ENCODE measurements at places on chromosomes 12 and 14.

DNA sequence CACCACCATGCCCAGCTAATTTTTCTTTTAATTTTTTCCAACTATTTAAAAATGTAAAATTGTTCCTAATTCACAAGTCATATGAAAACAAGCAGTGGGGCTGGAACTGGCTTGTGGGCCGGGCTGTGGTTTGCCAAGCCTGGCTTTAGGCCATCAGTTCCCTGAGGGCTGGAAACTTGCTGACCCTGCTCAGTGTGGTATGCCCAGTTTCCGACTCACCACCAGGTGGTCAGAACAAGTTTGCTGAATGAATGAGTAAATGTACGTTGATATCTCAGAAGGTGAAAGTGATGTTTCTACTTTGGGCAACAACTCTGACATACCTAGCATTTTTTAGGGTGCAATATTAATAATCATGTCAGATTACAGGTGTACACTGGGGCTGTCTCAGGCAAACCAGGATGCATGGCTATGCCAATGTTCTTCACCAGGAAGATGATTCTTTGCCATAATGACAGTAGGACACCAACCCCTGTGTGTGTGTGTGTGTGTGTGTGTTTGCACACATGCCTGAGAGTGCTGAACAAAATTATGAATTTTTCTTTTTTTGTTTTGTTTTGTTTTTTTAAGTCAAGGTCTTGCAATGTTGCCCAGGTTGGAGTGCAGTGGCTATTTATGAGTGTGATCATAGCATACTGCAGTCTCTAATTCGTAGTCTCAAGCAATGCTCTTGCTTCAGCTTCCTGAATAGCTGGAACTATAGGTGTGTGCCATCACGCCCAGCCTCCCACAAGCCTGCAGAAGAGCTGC lies 106.1 kb downstream of the PTPN11 start:
- peak; percentile 9 for DNase-seq

- no peak for DNase-seq
Measured at GRCh38 chr14:104296388-104297312, 158.3 kb downstream of the KIF26A start.

DNA sequence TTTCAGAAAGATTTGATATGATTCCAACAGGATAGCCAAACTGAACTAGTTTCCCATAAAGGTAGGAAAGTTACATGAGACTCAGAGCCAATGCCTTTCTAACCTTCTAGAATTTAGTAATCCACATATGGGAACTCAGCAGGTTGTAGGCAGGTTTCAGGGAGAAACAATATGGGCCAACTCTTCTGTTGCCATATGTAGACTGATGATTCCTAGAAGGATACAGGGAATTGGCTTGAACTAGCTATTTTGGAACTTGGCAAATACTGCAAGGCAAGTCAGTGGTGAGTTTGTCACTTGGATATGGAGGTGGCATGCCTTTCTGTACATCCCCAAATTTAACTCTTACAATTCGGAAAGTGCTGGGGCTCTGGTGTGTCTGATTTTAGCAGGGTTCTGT lies 15.5 kb downstream of the SUDS3 start:
- no peak for DNase-seq

DNA sequence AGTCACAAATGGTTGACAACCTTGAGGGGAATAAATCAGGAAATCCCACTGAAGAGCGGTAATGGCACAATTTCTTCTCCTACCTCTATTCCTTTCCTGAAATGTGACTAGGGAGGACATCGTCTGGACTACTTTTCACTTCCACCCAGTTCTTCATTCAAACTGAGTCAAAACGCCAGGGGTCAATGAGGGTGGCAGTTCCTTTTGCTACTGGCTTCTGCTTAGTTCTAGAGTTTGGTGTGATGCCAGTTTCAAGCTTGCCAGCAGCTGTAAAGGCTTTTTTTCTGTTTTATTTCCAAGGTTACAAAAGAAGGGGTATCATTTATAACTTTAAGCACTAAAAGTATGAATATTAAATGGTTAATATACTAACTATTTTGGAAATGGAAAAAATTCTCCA lies 286.5 kb downstream of the SOX5 start:
- no peak for DNase-seq

DNA sequence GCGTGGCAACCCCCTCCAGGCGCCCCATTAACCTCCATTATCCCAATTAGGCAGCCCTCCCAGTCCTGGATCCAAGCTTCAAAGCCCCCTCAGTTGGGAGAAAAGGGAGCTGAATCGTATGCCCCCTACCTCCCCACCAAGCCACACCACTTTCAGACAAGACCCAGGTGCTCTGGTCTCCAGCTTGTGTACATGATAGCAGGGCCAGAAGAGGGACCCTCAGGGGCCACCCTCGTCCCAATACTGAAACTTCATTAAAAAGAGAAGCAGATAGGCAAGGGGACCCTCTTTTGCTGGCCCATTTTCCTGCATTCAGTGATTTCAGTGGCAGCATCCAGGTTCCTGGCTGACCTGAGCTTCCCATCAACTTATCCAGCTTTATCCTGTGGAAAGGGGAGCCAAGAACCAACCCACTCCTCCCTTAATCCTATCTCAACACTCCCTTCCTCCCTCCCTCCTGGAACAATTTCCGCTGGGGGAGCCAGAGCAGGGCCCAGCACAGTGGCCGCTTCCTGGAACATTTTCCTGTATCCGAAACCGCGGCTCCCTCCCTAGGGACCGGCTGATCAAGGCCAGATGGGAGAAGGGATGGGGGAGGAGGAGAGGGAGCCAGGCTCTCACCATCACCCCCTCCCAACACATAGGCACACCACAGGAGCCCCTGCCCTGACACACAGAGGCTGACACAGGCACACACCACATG lies 9.5 kb upstream of the SP7 start:
- DNase-seq, result peak; percentile 43

GRCh38 chr12:33438025-33438772 lies 1.4 kb downstream of the SYT10 start:
- no peak for DNase-seq

GRCh38 chr14:99322731-99323599 lies 51.0 kb upstream of the BCL11B start:
- peak; percentile 1 for DNase-seq

DNA sequence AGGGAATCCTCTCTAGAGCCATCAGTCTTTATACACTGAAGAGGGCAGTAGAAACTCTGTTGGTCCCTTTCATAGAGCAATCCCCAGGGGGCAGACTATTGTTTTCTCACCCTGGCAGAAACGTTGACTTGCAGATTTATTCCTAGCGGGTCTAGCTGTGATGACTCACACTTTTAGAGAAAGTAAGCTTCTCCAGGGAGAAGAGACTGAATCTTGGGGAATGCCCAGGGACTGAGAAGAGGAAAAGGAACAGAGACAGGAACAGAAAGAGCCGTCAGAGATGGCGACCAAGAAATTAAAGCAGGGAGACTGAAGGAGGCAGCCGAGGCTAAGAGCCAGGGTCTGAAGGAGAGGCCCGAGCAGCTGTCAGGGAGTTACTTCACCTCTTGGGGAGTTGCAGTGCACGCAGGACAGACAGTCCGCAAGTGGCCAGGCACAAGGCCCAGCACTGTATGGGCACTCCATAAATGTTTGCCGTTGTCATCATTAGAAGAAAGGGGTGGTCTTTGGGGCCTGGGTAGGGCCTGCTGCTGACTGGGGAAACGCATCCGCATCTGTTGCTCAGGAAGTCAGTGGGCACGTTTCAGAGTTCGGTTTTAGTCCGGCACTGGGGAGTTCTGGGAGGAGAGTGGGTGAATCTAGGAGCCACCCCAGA lies 13.0 kb downstream of the PLEKHG6 start:
- DNase-seq, result peak; percentile 91

DNA sequence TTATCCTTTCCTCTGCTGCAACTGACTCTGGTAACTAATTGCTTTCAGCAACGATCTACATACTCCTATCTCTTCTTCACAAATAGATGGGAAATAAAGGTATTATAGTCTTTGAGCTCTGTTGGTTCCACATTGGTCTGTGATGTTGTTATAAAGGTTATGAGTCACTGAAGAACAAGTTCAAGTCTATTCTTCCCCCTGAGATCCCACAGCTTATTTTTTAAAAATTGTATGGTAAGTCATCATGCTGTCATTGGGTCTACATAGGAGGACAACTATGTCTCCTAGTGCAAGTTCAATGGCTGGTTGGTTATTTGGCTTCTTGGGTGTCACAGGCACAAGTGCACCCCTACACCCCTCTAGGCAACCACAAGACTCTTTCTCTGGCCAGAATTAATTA lies 49.6 kb upstream of the PTCSC3 start:
- no peak for DNase-seq

- no peak for DNase-seq
Measured at GRCh38 chr14:53325176-53325806, 172.2 kb upstream of the DDHD1 start.

GRCh38 chr14:76100236-76100635 lies 51.5 kb upstream of the GPATCH2L start:
- no peak for DNase-seq

GRCh38 chr12:68479896-68480291 lies 130.8 kb upstream of the RAP1B start:
- no peak for DNase-seq

DNA sequence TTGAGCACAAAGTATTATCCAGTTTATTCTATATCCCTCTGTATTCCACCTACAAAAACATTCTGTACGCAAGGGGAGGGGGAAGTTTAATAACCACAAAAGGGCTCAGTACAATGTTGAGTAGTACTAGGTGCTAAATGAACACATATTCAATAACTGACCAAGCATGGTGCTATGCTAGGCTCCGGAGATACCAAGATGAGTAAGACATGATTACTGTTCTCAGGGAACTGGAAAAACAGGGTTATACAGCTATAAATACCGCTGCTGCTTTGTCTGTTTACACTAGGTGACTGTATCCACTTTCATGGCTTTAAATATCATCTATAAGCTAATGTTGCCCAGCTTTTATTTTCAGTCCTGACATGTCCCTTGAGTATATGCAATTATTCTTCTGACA lies 135.8 kb downstream of the INSM2 start:
- peak; percentile 18 for DNase-seq

DNA sequence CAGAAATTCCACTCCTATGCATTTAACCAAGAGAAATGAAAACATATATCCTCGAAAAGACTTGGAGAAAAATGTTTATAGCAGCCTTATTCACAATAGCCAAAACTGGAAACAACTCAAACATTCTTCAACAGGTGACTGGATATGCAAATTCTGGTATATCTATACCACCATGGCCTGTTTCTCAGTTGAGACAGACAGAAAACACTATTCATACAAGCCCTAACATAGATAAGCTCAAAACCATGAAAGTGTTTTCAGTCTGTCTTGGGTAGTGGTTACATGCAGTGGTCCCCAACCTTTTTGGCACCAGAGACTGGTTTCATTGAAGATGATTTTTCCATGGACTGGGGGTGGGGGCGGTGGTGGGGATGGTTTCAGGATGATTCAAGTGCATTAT lies 83.8 kb downstream of the SRGAP1 start:
- DNase-seq, result no peak

DNA sequence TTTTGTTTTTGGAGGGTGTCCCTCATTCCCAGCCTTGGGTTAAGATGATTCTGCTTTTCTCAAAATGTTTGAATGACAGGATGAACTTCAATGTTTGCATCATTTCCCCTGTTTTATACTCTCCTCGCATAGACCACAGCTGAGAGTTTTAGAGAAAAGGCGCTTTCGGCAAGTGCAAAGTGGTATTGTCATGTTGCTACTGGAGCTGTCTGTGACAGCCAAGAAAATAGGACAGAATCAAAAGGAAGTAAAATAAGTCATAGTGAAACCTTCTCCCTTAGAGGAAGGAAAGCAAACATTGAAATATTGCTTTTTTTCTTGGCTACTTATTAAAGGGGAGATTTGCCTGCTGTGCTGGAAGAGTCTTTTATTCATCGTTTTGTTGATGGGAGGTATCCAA lies 33.5 kb upstream of the ARHGAP5 start:
- DNase-seq, result no peak

GRCh38 chr14:69226178-69226577 lies 33.8 kb upstream of the GALNT16 start:
- no peak for DNase-seq

GRCh38 chr12:34219046-34219770 lies 196.9 kb downstream of the ALG10 start:
- no peak for DNase-seq

DNA sequence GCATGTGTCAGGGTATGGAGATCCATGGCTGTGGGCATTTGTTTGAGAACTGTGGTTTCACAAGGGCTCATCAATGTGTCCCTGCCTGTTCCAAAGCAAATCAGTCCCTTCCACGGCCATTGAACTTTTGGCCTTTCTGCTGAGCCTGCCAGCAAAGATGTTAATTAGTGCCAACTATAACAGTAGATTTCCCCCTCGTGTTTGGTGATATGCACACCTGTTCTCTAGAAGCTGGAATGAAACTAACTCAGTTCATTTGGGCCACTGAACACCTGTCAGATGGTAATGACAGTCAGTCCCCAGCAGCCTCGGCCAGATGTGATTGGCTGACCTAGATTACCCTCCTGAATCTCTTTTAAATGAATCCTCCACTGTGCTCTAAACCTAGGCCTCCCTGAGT lies 43.2 kb downstream of the IRAK3 start:
- no peak for DNase-seq

- DNase-seq, result no peak
Measured at GRCh38 chr14:94581127-94581999, at the start of gene SERPINA5. SERPINA5 (plus strand) TSS chr14:94581426; CDS start chr14:94587363, 5,937 bp downstream.

DNA sequence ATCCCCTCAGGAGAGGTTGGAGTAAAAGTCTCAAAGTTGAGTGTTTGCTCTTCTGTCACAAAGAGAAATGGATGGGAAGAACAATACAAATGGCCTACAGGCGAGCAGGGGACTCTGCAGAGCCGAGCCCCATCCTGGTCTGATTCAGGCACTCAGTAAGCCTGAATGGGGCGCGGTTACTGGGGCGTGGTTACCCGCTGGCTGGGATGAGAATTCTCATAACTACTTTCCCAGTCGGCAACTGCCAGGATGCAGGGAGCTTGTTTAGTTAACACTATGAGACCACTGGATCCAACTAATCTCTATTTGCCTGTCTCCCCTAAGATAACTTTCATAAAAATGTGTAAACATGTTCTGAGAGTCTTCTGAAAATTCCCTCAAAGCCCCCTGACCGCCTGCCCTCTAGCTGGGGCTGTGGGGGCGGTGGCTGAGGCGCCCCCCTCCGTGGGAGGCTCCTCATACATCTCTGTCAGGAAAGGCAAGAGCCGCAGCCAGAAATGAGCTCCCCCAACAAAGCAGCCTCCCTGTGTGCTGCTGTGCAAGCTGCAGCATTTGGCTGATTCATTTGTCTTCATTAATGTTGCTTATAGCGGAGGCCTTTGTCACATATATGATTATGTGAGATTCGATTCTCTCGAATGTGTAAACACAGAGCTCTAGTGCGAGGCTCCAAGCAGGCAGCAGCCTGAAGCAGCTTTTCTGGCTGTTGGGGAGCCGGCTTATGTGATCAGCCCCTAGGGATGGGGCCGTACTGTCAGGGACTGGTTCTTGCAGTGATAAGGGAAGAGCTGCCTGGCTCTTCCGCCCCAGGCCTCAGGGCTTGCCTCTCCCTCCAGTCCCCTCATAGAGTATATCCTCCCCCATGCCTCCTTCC lies 126.1 kb upstream of the ARHGAP5 start:
- DNase-seq, result no peak

DNA sequence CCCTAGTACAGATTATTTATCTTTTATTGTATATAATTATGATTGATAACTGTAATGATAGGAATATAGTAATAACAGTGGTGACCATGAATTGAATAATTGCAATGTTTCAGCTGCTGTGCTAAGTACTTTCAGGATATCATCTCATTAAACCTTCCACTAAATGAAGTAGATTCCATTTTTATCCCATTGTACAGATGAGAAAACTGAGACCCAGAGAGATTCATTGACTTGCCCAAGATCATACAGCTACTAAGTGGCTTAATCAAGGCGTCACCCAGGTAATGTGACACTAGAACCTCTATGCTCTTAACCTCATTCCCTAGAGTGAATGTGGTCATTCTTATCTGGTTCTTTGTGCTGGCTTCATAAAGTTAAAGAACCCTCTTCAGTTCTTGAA lies 124.6 kb downstream of the KTN1 start:
- no peak for DNase-seq
